Amniotic stem cell (primary cell): ENCODE measurements at places on chromosomes 4 and X.

- DNase-seq: peak; percentile 38
These were observed 147.7 kb downstream of the CPEB2 start for GRCh38 chr4:15149839-15150592.

DNA sequence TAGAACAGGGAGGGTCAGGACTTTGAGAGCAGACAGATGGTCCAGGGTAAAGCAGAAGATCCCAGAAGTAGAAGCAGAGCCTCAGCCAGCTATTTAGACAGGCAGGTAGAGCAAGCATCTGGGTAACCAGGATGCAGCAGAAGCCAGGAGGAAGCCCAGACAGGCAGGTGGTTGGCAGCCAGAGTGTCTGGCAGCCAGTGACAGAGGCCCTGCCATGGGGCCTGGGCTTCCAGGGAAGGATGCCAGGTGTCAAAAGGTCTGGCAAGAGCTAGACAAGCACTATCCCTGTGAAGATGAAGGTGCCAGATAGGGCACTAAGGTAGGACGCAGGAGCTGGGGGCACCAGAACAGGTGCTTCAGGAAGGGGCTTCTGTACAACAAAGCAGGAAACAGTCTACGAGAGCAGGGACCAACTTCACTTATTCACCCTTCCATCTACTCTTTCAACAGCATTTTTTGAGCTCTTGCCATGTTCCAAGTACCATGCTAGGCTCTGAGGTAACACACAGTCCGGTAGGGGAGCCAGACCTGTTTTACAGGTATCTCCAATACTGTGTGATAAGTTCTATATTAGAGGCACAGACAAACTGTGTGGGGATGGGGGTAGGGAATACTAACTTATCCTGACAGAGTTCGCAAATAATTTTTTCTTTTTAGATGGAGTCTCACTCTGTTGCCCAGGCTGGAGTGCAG is 38.1 kb upstream of the GJB1 start:
- DNase-seq: no peak

DNA sequence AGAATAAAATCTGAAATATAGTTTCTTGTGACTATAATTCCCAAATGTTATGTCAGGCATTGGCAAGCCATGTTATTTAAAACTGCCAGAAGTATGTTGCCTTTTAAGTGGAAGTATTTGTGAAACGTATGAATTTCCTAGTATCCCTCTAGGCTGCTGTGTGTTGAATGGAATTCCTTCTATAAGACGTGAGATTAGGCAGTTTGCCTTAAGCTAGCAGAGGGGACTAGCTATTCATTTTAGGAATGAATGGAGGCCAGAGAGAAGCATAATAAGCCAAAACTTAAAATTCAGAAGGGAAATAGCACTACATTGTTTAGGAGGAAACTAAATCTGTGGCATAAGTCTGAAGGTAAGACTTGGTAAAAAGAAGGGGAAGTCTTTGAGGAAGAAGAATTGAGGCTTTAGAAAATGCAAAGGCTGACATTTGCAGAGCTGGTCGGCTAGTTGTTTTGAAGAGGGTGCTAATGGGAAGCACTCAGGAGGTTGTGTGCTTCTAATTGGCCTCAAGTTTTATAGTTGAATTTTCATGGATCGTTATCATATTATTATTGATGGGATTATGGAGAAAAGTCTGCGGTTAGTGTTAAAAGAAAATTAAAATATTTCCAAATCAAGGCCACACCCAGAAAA is 57.1 kb downstream of the TMEM131L start:
- no peak for DNase-seq

- DNase-seq: no peak
These were observed 3.0 kb downstream of the ZIC3 start for GRCh38 chrX:137568741-137569469.

GRCh38 chrX:23662187-23662586 is 5.1 kb upstream of the PRDX4 start:
- DNase-seq: no peak

GRCh38 chr4:5277079-5277478 is 225.8 kb downstream of the STK32B start:
- DNase-seq: no peak

DNA sequence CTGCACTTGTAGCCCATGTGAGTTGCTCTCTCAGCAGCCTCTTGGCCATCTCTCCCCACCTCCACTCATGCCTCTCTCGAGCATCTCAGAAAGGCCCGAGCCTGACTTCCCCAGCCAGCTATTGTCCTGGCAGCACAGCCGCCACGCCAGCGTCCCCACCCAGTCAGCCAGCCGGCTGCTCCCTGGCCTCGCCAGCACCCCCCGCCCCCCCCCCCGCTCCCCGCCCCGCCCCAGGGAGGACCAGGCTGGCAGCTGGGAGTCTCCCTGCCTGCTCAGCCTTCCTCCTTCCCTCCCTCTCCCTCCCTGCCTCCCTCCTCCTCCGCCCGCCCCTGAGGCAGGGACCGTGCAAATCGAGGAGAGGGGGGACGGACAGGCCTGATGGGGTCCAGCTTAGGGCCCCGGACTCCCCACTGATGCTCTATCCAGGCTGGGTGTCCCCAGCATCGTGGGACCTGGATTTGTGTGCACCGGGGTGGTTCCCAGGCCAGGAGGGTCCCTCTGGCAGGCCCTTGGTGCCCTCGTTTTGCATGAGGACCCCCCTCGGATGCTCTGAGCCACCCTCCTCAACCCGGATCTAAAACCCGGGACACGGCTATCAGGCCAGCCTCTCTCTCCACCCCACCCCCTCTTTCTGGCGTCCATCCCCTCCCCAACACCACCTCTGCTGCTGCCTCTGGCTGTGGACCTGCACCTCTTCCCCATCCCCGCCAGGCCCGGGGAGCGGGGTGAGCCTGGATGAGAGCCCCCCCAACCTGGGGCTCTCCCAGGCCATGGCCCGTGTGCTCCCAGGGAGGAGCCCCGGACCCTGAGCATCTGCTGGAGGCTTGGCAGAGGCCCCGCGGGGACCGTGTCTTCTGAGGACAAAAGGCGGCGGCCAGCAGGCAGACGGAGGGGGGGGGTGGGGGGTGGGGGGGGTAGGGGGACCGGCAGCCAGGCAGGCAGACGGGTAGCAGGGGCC is at the start of gene GPR173:
Gene GPR173 (plus strand): TSS at position 621 of the 958 bp plus-strand sequence. CDS start 27,833 bp downstream, outside the sequence.
- DNase-seq: no peak

- DNase-seq: peak; percentile 15
These were observed 72.0 kb upstream of the DHRSX start for GRCh38 chrX:2572740-2573139.

DNA sequence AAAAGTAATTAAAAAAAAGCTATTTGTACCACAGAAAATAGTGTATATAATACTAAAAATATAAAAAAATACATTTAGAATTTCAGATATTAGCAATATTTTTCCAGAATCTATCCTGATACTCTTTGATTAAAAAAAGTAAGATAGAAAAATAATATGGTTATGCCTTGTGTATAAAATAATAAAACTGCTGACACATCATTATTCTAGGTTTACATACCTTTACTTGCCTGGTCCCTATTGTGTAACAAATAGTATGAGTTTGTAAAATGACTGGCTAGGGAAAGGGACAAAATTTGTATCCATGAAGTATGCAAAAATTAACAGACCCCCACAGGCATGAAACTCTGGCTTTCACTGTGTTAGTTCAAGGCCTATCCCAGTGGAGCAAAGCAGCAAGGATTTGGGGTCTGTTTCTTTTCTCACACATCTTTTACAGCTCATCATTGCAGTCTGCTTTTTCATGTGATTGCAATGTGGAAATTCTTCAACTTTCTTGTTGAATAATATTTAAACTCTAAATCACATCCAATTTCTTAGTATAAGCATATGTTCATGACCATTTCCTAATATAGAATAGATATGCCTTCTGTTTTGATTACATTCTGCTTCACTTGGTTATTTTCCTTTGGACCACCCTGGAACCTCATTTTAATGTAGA is 136.7 kb upstream of the PCDH18 start:
- no peak for DNase-seq

DNA sequence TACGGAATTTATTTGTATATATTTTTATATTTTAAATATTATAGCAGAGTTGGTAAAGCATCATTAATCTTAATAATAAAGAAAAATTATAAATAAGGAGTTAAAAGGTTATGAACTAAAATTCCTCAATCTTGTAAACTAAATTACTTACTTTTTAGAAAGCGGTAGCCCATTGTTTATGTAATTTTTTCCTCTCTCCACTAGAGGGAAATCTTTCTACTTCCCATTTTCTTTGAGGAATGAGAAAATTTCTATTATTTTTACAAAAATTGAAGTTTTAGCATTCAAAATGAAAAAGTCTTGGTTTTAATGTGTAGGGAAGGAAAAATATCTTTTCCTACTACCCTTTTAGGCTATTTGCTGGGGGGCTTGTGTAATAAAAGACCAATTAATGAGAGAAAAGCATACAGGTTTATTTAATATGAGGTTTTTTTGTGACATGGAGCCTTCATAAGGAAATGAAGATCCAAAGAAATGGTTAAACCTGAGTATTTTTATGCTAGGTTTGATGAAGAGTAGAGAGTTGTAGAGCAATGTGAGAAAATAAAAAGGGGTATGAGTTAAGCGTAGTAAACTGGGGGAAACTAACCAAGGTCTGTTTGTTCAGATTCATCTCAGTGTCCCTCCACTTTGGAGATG is 68.7 kb upstream of the ADAD1 start:
- DNase-seq: no peak

- no peak for DNase-seq
These were observed 64.0 kb downstream of the SOX3 start for GRCh38 chrX:140440876-140441275.

GRCh38 chrX:144722307-144722706 is 525.0 kb upstream of the SPANXN1 start:
- no peak for DNase-seq
